ENCODE measurements at places on chromosomes 2 and 18.

- H3K27ac ChIP-seq: no peak overlapping the region
- no peaks in the 10 kb centered on the region for H3K36me3 ChIP-seq
These were observed 166.7 kb downstream of the FHOD3 start for GRCh38 chr18:36464126-36464651.

GRCh38 chr2:208010506-208010905 is 14.8 kb downstream of the PLEKHM3 start:
- H3K27ac ChIP-seq: no peak overlapping the region
- peaks cover 4% of the 10 kb centered on the region for H3K36me3 ChIP-seq
- no peak for DNase-seq
- no peak overlapping the region for H3K4me3 ChIP-seq

GRCh38 chr2:33381301-33381858 is 95.1 kb upstream of the RASGRP3 start:
- H3K4me3 ChIP-seq: no peak overlapping the region
- H3K27ac ChIP-seq: no peak overlapping the region
- no peaks in the 10 kb centered on the region for H3K36me3 ChIP-seq
- H3K27me3 ChIP-seq: no peaks in the 10 kb centered on the region
- DNase-seq: no peak

DNA sequence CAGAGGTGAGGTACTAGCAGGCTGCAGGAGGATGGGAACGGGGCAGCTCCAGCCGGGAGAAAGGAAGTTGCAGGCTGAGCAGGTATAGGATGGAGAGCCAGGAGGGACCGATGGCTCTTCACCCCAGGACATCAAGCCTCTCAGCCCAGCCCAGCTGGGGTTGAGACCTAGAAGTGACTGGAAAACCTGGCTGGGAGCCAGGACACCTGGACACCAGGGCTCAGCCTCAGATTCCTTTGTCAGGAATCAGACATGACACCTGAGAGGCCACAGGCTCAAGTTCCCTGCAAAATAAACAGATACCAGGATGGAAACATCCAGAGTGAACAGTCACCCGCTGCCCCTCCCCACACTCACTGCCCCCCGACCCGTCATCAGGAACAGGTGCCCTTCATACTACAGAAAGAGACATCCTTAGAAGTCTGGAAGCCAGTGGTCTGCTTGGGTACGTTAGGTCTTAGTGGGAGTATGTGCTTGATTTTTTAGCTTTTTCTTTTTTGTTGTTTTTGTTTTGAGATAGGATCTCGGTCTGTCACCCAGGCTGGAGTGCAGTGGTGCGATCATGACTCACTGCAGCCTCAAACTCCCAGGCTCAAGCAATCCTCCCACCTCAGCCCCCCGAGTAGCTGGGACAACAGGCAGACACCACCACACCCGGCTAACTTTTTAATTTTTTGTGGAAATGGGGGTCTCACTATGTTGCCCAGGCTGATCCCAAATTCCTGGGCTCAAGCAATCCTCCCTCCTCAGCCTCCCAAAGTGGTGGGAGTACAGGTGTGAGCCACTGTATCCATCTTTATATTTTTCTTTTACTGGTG is 95.7 kb upstream of the STPG4 start:
- H3K4me3 ChIP-seq: no peak overlapping the region
- H3K27me3 ChIP-seq: no peaks in the 10 kb centered on the region
- no peaks in the 10 kb centered on the region for H3K36me3 ChIP-seq
- no peak for DNase-seq
- peaks cover 9% of the 10 kb centered on the region for H3K4me1 ChIP-seq

DNA sequence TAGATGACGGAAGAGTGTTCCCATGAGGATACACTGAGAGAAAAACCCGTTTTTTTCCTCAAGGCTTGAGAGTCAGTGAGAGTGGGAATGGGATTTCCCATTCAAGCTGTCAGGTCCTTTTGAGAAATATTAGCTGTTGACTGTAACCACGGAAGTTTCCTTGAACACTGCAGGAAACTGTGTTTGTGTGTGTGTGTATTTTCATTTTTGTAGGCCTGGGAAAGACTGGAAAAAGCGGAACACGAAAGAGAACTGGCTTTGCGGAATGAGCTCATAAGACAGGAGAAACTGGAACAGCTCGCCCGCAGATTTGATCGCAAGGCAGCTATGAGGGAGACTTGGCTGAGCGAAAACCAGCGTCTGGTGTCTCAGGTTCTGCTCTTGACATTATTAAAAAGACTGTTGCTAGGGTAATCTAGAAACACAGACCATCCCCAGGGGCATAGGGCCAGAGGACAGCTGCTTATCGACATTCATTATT is 98.8 kb upstream of the EML6 start:
- H3K4me1 ChIP-seq: peaks cover 7% of the 10 kb centered on the region
- DNase-seq: no peak
- peaks cover 98% of the 10 kb centered on the region for H3K36me3 ChIP-seq
- no peaks in the 10 kb centered on the region for H3K27me3 ChIP-seq
- no peak overlapping the region for H3K27ac ChIP-seq

DNA sequence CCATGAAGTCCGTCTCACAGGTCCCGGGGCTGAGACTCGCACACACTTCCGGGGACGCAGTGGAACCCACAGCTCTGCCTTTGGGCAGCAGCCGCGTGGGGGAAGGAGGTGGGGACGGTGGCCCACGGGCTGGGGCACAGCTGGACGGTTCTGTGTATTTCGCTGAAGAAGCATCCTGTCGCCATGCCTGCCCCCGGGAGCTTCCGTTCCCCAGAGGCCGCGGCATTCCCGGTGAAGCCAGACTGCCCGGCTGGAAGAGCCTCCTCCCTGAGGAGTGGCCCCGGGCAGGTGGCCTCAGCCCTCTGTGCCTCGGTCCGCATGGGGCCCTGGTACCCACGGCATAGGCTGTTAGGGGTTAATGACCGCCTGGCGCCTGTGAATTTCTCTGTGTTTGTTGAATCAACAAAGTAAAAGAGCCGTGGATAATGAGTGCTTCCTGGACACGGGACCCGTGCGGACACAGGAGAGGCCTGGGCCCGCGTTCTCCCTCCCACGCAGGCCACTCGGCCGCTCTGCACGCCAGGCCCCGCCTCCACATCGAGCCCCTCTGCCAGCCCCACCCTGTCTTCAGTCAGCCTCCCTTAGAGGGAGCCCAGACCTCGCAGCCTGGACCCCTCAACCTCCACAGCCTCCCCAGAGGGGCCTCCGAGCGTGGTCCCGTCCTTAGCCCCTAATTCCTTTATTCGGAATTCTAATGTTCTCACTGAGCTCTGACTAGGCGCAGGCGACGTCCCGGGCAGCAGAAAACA is 51.0 kb downstream of the KCNG2 start:
- peaks cover 6% of the 10 kb centered on the region for H3K4me1 ChIP-seq
- no peak overlapping the region for H3K27ac ChIP-seq
- no peak for DNase-seq

DNA sequence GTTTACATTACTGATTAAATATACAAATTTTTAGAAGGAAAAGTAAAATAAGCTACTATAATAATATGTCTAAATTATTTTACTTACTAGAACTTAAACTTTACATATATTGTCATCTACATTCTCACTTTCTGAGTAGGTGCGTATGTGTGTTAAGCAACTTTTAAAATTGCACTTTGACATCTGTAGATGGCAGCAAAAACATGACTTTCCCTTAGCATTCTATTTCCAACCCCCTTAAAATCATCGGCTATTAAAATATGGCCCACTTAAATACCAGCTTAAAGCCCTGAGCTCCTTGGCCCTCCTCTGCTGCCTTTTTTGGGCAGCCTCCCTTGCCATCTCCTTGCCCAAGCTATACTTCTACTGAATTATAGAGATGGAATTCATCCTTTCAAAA is 78.0 kb downstream of the UPP2 start:
- no peaks in the 10 kb centered on the region for H3K36me3 ChIP-seq
- DNase-seq: no peak
- peaks cover 2% of the 10 kb centered on the region for H3K4me1 ChIP-seq
- H3K27ac ChIP-seq: no peak overlapping the region
- H3K4me3 ChIP-seq: no peak overlapping the region

GRCh38 chr2:237763812-237764211 is 34.8 kb upstream of the RBM44 start:
- peaks cover 84% of the 10 kb centered on the region for H3K36me3 ChIP-seq
- no peak overlapping the region for H3K27ac ChIP-seq
- no peaks in the 10 kb centered on the region for H3K4me1 ChIP-seq
- no peak overlapping the region for H3K4me3 ChIP-seq
- DNase-seq: no peak

GRCh38 chr18:62790871-62791772 is 75.8 kb downstream of the PHLPP1 start:
- H3K36me3 ChIP-seq: no peaks in the 10 kb centered on the region
- DNase-seq: no peak
- H3K27ac ChIP-seq: no peak overlapping the region
- H3K4me1 ChIP-seq: peaks cover 6% of the 10 kb centered on the region
- H3K4me3 ChIP-seq: no peak overlapping the region

DNA sequence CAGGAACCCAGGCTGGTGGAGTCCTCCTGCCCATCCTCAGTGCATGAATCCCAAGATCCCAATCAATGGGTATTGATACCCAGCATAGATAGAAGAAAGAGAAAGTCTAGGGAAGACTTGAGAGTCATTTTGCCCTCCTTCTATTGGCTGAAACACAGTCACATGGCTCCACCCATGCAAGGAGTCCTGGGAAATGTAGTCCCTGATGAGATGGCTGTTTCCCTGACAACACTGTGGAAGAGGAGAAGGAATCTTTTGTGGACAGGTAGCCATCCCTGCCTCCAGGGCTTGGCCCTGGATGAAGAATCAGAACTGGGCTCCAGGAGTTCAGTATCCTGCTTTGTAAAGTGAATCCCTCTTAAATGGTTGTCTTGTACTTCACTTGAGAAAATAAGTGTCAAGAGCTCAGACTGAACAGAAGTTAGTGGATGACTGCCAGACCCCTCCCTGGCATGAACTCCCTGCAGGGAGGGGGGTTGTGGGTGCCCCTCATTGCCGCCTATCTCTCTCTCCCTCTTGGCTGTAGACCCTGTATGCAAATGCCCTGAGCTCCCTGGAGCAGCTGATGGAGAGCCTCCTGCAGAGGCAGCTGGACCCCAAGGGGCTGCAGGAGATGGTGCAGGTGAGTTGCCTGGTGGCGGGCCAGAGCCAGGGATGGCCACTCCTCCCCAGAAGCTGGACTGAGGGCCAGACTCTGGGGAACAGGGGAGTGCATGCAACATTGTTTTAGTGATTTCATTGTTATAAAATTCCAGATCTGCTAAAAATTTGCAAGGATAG is 36.1 kb downstream of the MROH2A start:
- no peaks in the 10 kb centered on the region for H3K4me1 ChIP-seq
- no peak overlapping the region for H3K27ac ChIP-seq
- peaks cover 20% of the 10 kb centered on the region for H3K27me3 ChIP-seq

DNA sequence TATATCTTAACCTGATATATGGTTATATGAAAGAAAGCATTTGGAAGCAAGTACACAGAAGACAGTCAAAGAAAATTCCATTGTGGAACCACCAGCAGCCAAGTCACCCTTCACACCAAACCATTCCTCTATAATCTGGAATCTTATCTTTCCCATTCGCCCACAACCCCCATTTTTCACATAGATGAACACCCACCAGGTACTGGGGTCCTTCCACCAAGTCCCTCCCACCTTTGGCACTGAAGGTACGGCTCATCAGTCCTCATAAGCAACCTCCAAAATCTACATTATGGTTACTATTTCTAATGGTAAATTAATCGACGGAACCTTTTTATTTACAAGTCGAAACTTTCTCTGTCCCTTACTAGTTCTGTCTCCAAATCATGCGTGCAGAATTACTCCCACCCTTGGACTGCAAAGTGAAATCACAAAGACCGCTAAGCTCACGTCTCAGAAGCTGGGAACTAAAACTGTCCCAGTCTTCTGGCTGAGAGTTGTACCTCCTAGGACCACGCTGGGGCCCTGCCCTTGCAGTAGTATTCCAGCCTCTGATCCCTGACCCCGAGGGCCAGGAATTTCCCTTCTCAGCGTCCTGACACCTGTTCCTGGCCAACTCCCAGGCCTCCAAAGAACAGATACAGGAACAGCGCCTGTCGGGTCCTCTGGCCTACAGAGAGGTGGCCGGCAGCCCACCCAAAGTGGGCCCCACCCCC is 702 bp downstream of the OLA1 start:
- H3K36me3 ChIP-seq: peaks cover 21% of the 10 kb centered on the region
- peak overlapping the region; percentile 88 for H3K4me3 ChIP-seq

- peaks cover 1% of the 10 kb centered on the region for H3K4me1 ChIP-seq
- no peak for DNase-seq
- H3K4me3 ChIP-seq: no peak overlapping the region
- no peak overlapping the region for H3K27ac ChIP-seq
These were observed 75.8 kb downstream of the SDC1 start for GRCh38 chr2:20148923-20149702.

- no peaks in the 10 kb centered on the region for H3K27me3 ChIP-seq
- H3K36me3 ChIP-seq: no peaks in the 10 kb centered on the region
- no peak overlapping the region for H3K4me3 ChIP-seq
- DNase-seq: no peak
These were observed 78.8 kb upstream of the DTNA start for GRCh38 chr18:34631093-34631966.

DNA sequence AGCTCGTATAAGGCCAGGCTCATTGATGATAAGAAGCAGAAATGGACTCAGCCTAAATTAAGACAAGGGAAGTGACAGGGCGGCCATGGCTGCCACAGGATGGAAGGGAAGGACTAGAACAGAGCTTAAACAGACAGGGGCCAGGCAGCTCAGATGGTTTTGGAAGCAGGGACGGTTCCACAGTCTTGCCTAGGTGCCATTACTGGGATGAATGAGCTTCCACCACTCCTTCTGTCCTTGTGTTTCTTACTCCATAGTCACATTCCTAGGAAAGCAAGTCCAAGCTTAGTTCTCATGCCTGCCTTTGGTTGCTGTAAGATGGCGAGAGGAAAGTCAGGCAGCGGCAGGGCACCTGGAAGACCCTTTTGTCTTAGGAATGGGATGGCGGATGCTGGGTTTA is 11.9 kb downstream of the GNLY start:
- no peaks in the 10 kb centered on the region for H3K36me3 ChIP-seq
- no peak for DNase-seq
- H3K4me3 ChIP-seq: no peak overlapping the region

DNA sequence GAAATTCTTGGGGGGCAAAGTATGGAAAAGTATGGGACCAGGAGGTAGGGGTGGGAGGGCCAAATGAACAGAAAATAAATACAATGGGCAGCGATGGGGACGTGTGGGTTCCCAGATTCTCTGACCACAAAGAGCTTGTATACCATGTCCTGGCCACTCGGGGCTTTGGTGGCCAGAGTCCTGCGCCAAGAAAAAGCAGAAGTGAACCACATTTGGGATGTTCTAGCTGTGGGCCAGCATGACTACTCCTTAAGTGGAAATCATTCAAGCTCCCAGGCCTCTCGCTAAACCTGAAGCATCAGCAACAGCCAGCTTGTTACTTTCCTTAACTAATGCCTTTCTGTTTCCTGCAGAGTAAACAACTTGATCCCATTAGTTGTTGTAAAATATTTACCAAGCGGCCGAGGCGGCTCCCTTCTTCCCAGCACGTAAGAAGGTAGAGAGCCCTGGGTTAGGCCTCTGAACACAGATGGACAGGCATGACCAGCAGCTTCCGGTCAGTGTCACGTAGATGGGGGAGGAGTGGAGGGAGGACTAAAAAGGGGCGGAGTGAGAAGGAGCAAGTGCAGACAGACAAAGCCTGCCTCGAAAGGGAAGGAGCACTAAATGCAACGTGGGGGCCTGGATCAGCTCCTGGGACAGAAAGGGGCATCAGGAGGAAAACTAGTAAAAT is 88.2 kb downstream of the GALNT14 start:
- no peak for DNase-seq
- no peaks in the 10 kb centered on the region for H3K4me1 ChIP-seq

GRCh38 chr2:201558665-201559064 is 84.6 kb downstream of the TMEM237 start:
- H3K4me1 ChIP-seq: peaks cover 2% of the 10 kb centered on the region
- DNase-seq: no peak
- H3K27ac ChIP-seq: no peak overlapping the region
- no peaks in the 10 kb centered on the region for H3K36me3 ChIP-seq
